ENCODE measurements at places on chromosomes 2 and 18.

- no peak for DNase-seq
These were observed 301.4 kb downstream of the TSN start for GRCh38 chr2:122056853-122057252.

DNA sequence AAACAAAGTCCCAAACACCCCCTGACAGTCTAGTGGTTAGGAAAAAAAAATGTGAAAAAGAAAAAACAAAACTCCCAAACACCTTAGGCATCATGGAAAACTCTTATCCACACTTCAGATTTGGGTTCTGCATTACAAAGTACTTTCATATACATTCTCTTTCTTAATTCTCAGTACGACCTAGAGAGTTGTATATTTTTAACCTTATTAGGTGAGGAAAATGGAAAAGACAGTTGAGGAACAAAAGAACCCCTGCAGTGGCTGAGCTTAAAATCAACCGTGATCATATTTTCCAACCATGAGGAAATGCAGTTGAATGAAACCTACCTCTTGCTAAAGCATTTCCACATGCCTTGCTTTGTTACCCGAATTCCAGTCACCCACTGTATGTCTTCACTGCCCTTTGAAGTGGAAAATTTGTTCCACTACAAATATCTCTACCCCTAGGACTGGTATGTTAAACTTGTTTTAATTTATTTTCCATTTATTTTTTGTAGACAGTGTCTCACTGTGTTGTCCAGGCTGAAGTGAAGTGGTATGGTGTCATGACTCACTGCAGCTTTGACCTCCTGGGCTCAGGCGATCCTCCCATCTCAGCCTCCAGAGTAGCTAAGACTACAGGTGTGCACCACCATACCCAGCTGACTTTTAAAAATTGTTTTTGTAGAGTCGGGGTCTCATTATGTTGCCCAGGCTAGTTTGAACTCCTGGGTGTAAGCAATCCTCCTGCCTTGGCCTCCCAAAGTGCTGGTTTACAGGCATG is 56.9 kb upstream of the LPIN2 start:
- no peak for DNase-seq

DNA sequence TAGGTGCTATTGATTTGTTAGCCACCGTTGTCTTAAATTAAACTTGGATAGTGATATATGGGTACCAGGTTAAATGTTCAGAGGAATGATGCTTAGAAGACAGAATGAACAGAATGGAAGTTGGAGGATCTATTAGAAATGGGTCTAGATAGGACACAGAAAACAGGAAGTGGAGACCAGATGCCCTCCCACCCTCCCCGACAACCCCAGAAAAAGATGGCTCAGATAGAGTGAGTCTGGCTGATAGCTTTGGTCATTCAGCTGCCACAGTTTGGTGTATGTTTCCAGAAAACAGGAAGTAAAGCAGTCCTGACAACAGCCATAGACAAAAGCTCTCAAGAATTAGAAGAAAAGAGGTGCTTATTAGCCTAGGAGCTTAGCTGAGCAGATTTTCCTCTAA is 71.5 kb upstream of the DSG1 start:
- DNase-seq: no peak

- DNase-seq: no peak
These were observed 1919.8 kb downstream of the SUCLG1 start for GRCh38 chr2:82539280-82539621.

GRCh38 chr2:43408407-43409160 is 182.2 kb upstream of the ZFP36L2 start:
- DNase-seq: no peak

- no peak for DNase-seq
These were observed 193.0 kb downstream of the ACTR3 start for GRCh38 chr2:114082731-114083433.

DNA sequence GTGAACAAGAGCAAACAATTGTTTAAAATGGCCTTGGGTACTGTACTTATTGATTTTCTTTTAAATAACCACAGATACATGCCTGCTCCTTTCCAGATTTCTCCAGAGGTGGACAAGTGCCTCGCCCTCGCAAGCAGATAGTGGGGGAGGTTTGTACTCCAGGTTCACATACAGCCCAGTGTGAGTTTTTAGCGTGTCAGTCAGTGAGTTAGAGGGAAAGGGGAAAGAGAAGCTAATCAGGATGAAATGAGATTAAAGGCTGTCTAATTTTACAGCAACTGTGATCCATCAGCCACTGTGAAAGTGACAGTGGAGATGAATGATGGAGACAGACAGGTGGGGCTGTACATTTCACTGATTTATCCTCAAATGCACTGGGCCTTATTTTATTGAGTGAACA is 74.7 kb downstream of the KLHL14 start:
- DNase-seq: no peak

DNA sequence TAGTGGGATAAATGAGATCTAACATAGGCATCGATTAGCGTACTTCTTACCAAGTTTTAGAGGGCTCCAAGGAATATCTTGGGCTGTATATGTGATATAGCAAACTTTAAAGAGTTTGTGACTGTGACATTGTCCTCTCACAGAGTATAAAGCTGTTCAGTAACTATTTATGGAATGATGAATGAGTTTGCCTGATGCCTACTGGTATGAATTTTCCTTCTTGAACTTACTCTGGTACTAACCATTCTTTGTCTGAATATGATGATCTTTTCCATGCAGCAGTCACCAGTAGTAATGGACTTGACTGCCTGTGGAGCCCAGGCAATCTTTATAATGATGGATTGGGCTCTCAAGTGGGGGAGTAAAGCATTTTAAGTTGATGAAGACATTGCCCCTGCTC is 120.5 kb downstream of the PARD3B start:
- DNase-seq: no peak
